ENCODE measurements at places on chromosomes 5 and 9. TPM values are rescaled to one million over a fixed set of nuclear protein-coding genes. Genes with fewer than 3 reads are reported as not detected.

- no peak for DNase-seq
These were observed 892.6 kb downstream of the TAF11L14 start for GRCh38 chr5:18526792-18527405.

- no peak for DNase-seq
These were observed 47.8 kb downstream of the PLPP7 start for GRCh38 chr9:131337131-131337848.

GRCh38 chr5:128355961-128356360 lies 182.1 kb downstream of the FBN2 start:
- no peak for DNase-seq

GRCh38 chr5:18024542-18024941 lies 390.3 kb downstream of the TAF11L14 start:
- no peak for DNase-seq

GRCh38 chr9:86718388-86719049 lies 228.8 kb downstream of the GAS1 start:
- DNase-seq = no peak

- DNase-seq = no peak
These were observed 67.1 kb upstream of the CLINT1 start for GRCh38 chr5:157925786-157926671.

The SLC22A4 gene
- 1.4 TPM for polyA plus RNA-seq

The LECT2 gene
- polyA plus RNA-seq = not detected

The SCGB3A2 gene
- not detected for polyA plus RNA-seq

The MELK gene
- 29.2 TPM for polyA plus RNA-seq
